ENCODE measurements at places on chromosomes 5 and 9.

- DNase-seq = no peak
Observed at GRCh38 chr5:33379757-33380156, 61.0 kb upstream of the TARS1 start.

- DNase-seq = no peak
Observed at GRCh38 chr9:136983656-136984314, 992 bp downstream of the LCNL1 start.

GRCh38 chr5:75450069-75450468 lies 61.4 kb downstream of the CERT1 start:
- DNase-seq = no peak

DNA sequence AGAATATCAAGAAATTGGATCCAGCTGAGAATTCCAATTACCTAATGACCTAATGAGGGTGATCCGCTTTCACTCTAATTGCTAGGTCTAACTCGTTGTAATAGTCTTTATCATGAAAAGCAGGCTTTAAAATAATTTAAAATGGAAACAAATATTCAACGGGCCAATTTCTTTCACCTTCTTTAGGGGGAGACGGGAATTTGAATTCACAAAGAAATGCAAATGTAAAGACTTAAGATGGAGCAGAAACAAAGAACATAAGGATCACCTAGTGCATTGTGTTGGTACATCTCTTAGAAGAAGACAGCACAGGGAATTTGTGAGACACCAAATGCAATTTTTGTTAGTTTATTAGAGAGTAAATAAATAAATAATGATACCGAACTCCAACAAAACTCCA lies 1.5 kb upstream of the KCNN2 start:
- no peak for DNase-seq

DNA sequence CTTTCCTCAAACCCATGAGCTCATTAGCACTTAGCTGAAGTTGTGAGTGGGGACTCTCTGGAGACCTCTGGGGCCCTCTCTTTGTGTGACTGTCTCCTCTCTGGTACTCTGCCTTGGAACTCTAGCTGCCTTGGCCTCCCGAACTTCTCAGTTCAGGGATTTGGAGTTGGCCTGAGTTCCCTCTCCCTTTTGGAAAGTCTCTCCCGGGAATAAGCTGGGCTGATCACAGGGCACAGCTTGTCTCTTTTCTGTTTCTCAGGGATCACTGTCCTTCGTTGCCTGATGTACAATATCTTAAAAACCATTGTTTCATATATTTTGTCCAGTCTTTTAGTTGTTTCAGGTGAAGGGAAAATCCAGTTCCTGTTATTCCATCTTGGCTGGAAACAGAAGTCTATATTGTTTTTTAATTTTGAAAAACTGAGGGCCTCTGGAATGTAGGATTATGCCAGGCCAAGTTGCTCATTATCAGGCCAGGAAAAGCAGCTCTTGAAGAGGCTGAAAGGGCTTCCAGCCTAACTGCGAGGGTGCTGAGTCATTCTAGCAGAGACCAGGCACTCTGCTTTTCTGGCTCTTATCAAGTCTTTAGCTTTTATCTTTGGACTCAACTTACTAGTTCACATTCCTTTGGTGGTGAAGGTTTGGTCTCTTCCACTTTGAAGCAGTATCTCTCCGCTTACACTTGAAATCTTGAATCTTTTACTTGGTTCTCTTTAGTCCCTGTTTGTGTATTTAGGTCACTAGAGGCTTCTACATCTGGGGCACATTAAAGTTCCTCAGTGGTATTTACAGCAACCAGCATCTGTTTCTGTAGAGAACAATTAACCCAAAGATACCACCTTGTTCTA lies 8.4 kb upstream of the RGS3 start:
- DNase-seq = no peak

- DNase-seq = no peak
Observed at GRCh38 chr5:149935431-149935901, 9.1 kb downstream of the PDE6A start.

GRCh38 chr9:37425298-37425752 lies 2.8 kb downstream of the GRHPR start:
- DNase-seq = no peak

DNA sequence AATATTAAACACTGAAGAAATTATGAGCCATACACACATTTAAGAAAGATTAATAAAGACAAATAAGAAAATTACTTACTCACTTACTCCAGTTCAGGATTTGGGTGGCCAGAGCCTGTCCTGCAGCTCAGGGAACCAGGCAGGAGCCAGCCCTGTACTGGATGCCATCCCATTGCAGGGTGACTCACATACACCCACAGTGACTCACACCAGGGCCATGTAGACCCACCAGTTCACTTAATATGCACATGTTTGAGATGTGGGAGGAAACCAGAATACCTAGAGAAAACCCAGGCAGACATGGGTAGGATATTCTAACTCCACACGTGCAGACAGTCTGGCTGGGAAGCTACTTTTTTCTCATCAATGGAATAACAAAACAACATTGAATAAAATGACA lies 49.6 kb upstream of the ADRB2 start:
- no peak for DNase-seq

DNA sequence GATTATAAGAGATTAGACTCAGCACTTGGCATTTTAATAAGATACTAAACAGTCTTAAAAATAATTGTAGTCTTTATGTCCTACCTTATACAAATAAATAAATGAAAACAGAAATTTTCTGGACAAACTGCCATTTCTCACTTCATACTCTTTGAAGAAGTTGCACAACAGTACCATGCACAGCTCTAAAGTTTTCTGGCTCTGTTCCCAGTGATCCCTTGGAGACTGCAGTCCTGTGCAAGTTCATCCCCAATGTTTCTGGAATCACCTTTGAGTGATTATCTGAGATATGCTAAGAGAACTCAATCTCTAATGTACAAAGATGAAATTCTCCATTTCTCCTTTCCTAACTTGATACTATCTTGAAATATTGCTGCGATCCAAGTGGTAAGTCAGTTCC lies 330.4 kb upstream of the EDIL3 start:
- no peak for DNase-seq

DNA sequence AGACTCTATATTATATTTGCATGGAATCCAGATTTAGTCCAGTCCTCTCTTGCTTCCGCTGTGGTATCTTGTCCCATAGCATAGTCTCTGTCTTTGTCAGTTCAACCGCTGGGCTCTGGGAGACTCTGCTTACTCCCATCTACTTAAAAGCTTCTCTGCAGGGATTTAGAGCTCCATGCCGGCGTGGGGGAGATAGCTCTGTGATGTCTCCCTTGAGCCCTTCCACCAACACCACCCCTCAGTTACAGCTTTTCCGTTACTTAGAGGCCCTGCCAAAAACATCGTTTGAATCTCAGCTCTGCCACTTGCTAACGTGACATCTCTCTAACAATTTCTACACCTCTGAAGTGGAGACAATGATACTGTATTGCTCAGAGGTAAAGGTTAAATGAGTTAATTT lies 306.1 kb upstream of the ZNF608 start:
- no peak for DNase-seq

GRCh38 chr5:179606071-179606909 lies 17.2 kb downstream of the HNRNPH1 start:
- DNase-seq = no peak

- DNase-seq = no peak
Observed at GRCh38 chr5:117888688-117889087, 1099.7 kb downstream of the DTWD2 start.

- DNase-seq = no peak
Observed at GRCh38 chr9:105158898-105159297, 85.6 kb upstream of the SLC44A1 start.

GRCh38 chr5:78763659-78764189 lies 115.2 kb upstream of the LHFPL2 start:
- no peak for DNase-seq

- no peak for DNase-seq
Observed at GRCh38 chr5:154163327-154164248, 26.9 kb upstream of the GALNT10 start.

GRCh38 chr9:92600462-92601261 lies 64.9 kb upstream of the ECM2 start:
- DNase-seq = no peak

DNA sequence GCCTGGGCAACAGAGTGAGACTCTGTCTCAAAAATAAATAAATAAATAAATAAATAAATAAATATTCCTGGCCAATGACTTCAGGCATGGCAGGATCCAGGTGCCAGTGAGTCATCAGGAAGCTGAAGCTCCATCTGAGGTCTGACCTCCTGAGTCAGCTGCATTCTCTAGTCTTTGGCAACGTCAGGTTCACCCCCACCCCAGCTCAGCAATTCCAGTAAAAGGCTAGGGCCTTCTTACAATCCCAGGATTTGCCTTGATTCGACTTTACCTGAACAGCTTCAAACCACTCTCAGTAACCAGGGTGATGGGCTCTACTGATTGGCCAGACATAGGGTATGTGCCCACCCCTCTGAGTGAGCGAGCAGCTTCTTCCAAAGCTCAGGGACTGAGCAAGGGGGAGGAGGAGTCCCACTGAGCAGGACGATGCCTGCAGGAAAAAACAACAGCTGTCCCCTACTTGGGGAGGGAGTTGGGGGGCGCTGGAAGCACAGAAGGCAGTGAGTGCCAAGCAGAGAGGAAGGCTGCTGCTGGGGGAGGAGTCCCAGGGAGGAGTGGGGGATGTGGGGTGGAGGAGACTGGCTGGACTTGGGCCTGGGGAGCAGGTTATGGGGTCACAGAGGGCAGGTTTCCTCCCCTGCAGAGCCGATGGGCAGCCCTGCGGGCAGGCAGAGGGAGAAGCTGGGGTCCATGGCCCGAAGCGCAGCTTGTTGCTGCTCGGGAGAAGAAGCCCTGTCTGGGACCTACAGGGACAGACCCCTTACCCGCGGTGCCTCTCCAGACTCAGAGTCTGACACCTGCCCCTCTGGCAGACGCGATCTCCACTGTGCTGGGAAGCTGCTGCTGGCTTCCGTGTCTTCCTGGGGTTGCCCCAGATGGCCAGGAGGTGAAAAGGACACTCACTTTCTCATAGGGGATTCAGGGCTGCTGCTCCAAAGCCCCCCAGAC lies 25.9 kb upstream of the UNC5A start:
- no peak for DNase-seq

GRCh38 chr5:115842952-115843351 lies 1.2 kb downstream of the AP3S1 start:
- DNase-seq = no peak

DNA sequence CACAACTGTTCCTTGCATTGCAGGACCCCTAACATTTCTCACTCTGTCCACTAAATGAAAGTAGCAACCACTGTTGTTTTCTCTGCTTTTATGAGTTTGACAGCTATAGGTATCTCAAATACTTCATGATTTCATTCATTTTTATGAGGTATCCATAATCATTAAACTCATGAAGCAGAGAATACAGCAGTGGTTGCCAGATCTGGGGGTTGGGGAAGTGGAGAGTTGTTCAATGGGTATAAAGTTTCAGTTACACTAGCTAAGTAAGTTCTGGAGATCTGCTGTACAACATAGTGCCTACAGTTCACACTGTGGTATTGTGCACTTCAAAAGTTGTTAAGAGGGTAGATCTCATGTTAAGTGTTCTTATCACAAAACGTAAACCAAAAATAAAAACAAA lies 23.4 kb upstream of the CAMK4 start:
- no peak for DNase-seq

GRCh38 chr9:78552802-78553201 lies 255.9 kb downstream of the PSAT1 start:
- no peak for DNase-seq

DNA sequence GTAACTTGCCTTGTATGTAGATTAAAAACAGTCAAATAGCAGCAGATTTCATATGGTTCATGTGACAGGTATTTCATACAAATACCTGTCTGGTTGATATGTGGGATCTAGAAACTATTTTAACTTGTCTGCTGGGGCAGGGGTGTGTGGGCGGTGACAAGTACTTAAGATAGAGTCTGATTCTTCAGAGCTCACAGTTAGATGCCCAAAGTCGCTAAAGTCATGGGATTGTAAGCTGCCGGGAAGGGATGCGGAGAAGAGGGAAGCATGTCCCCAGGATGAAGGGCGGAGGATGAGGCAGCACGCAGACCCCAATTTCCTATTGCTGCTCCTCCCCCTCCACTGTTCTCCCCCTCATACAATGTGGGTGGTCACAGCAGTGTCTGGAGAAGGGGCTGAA lies 13.3 kb downstream of the ANXA6 start:
- DNase-seq = no peak

GRCh38 chr9:130194378-130194932 lies 22.3 kb downstream of the NCS1 start:
- no peak for DNase-seq

DNA sequence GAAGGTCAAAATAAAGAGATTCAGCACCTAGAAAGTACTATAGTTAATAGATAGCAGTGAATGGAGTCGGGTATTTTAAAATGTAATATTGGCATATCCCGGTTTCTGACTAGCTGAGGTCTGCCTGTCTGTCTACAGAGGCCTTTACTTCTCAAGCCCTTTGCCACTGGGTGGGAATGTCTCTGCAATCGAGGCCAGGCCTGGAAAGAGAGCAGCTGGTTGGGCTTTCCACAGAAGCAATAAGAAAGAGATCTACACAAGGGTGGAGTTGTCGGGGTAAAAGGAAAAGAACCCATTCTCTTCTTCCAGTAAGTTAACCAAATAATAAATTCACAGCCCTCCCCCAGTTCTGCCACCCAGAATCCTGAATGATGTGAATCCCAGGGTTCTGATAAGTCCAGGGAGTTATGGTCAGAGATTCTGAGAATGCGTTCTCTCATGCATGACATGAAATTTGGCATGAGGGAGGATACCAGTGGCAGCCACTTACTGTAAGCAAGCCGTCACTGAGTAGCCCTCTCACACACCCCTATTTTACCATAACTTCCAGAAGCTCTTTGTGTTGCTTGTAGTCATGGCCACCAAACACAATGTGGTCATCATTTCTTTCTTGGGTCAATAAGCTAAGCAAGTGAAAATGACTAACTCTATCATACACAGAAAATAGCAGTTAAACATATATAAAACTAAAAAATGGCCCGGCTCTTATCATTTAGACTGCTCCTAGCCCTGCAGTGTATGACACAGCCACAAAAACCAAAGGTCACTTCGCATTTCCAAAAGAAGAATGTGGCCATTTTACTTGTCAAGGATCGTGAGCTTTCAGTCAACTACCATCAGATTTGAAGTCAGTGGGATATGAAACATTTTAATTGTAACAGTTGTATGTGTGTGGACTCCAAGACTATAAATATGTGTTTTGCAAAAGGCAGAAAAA lies 185.0 kb downstream of the GLIS3 start:
- DNase-seq = no peak

DNA sequence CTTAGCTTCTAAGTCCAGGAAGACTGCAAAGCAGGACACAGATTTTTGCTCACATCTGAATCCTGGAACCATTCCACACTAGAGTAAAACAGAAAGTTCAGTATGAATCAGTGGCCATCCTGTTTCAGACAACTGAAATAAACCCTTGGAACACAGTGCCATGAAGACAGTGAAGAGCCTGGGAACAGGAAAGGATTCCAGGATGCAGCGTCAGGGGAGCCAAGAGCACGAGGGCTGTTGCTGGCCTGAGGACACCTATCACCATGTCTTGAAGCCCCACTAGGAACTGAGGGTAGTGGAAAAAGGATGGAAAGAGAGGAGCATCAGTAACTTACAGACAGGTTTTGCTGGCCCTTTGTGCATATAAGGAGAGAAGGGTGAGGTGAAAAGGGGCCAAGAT lies 115.3 kb upstream of the FSTL4 start:
- no peak for DNase-seq

All from CD4-positive, alpha-beta T cell treated with Interleukin-17A for 4 hours (primary cell).